ENCODE measurements at places on chromosomes 12 and 14.

- no peak for DNase-seq
Observed at GRCh38 chr14:21072781-21073339, 2.8 kb downstream of the ARHGEF40 start.

DNA sequence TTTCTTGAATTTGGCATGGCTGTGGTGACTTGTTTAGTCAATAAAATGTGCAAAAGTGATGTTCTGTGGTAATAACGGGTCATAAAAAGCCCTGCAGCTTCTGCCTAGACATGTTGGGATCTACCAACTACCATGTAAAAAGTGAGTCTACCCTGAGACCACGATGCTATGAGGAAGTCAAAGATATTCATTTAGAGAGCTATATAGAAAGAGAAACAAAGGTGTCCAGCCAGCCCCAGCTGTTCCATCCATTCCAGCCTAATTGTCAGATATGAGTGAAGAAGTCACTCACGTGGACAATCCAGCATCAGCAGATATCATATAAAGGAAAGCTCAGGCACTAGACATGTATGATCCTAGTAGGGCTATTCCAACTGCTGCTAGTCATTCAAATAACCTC lies 117.2 kb upstream of the SSTR1 start:
- DNase-seq = no peak

DNA sequence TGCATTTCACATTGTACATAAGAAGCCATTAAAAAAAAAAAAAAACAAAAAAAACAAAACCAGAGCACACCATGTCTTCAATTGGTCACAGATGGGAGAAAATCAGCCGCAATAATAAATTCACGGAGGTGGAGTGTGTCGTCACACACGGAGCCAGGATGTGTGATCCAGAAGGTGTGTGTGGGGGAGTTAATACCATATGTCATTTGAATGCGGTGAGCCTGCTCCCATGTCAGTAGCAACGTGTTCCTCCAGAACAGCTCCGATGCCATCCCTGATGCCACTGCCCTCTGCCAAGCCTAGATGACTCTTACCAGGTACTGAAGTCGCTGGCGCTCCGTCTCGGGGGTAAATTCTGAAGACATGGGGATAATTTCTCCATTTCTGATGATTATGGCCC lies 197.8 kb downstream of the PPM1H start:
- DNase-seq = no peak

DNA sequence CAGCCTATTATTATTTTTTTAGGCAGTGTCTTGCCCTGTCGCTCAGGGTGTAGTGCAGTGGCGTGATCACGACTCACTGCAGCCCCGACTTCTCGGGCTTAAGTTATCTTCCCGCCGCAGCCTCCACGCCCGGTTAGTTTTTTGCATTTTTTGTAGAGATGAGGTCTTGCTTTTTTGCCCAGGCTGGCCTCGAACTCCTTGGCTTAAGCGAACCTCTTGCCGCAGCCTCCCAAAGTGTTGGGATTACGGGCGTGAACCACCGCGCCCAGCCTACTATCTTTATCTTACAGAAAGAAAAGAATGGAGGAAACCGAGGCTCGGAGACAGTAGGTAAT lies 507 bp upstream of the PTPN11 start:
- DNase-seq = no peak

DNA sequence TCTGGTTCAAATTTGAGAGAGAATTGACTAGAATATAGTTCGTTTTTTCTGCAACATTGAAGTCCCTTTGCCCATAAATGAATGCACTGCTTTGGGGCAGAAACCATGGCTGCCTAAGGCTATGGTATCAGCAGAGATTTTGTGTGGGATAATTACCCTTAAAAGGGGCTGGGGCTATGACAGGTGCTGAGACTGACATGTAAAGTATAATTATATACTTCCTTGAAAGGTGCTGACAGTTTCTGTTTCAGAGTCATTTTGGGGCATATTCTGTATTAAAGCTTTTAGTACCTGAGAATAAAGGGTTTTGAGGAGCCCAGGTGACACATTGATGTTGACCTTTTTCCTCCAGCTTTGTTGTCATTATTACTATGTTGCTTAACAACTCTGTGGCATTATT lies 150.3 kb upstream of the PTPRQ start:
- no peak for DNase-seq

DNA sequence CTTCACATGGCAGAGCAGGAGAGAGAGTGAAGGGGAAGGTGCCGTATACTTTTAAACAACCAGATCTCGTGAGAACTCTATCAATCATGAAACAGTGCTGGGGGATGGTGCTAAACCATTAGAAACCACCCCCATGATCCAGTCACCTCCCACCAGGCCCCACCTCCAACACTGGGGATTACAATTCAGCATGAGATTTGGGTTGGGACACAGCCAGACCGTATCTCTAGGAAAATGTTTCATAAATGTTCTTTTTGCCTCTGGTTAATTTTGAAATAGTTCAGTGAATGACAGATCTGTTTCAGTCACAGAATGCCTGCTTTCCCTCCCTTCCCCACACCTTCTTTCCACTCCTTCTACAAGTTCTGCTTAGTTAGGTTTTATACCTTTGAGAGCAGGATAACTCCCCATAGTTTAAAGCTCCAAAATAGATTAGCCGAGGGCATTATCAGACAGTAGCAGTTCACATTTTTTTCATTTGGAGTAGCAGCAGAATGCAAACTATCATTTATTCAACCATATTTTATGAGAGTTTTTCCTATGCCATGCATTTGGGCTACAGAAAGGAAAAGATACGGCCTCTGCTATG lies 27.1 kb downstream of the PELI2 start:
- DNase-seq = no peak

DNA sequence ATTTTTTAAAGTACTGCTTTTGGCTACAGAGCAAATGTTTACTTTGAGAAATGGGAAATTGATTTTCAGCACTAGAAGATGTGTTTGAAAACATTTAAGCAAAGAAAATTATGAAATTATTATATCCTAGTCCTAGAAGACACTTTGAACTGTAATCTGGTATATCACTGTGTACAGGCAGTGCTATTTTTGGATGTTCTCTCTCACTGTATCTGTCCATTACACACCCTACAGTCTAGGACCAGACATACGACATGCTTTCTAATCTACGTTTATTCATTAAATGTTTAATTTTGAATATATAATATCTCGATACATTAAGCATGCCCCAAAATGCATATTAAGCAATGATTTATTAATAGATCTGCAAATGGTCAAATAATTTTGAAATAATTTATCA lies 82.5 kb downstream of the ST8SIA1 start:
- DNase-seq = no peak

- DNase-seq = no peak
Observed at GRCh38 chr12:53949631-53950436, 4.9 kb upstream of the HOXC12 start.

- peak; percentile 19 for DNase-seq
Observed at GRCh38 chr14:88005050-88005481, at the start of gene GPR65. TSS of gene GPR65 (plus strand) at chr14:88005135. CDS start at chr14:88010848, 5,713 bp downstream.

DNA sequence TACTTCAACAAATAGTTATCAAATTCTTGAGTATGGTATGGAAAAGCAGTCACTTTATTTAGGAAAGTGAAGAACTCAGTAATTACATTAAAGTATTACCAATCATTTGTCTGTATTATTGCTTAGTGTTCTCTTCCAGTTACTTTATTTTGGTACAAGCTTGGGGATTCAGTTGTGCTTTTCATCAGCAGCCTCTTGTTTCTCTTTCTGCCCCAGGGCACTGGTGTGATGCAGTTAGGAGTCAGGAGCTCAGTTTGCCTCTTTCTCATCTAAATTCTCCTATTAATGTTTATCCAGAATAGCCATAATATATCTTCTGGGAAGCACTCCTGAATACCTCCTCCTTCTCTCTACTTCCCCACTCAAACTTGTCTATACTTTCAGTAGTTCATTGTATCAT lies 25.7 kb downstream of the PMCH start:
- no peak for DNase-seq

- no peak for DNase-seq
Observed at GRCh38 chr14:38490273-38490672, 234.4 kb upstream of the CLEC14A start.

DNA sequence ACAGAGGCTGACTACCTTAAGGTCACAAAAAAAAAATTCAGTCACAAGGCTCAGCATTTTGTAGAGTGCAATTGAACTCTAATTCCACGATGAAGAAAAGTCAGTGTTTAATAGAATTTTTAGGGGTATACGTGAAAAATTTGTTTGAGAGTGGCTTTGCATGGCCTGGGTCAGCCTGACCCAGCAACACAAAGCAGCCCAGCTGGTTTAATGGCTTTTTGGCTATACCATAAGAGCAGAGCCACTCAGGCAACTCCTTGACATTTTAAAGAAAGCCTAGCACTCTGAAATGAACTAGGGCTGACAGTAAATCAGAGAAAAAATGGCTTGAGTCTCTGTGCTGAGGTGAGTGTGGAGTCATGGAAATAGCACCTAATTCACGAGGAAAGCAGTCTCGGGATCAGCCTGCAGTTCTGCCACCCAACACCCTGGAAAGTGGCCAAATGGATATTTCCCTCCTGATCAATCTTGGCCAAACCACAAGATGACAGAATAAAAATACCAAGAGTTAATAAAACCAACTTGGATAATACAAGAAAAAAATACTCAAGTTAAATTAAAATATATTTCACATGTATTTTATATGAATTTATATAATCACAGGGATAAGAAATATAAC lies 59.5 kb downstream of the GALNT4 start:
- DNase-seq = no peak

DNA sequence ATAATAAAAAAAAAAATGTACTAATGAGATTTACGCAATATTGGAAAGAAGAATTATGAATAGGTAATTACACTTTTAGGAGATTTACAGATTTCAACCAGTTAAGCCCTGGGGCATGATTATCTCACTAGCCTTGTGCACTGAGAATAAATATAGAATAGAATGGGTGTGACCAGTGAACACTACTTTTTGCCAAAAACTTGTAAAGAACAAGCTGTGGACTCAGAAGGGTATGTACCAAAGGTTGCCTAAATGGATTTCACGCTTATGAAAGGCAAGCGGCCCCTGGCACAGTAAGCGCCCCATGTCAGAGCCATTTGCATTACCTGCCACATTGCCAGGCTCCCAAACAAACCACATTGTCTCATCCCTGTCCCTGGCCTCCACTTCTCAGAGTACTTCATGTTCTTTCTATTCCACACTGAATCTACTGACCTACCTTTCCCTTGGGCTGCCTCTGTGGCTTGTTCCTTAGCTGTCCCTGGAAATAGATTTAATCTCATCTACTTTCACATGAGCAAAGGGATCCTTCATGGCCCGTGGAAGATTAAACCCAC lies 170.6 kb upstream of the DIO2 start:
- DNase-seq = no peak

DNA sequence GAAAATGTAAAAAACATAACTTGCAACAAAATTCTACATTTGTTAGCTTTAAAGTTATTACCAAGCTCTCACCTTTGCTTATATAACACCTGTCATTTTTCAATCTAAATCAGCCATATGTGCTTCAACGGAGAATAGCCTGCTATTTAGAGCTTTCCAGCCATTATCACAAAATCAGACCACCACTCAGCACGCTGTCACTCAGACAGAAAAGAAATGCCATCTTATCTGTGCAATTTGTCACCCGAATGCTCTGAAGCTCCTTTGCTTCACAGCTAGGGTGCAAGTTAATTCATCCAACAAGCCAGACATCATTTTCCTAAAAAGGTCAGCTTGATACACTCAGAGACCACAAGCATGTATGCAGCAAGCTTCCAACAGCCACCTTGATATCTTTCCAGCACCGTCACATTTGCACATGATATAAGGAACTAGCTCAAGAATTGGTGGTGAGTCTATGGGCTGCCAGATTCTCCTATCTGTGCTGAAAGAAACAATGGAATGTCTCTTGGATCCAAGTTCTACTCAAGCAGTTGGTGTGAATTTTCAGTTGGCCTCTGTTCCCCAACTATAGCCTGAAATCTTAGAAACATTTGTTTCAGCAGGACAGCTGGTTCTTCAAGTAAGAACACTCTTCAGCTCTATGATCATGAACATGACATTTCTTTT lies 20.0 kb upstream of the IFNG-AS1 start:
- DNase-seq = no peak

- DNase-seq = no peak
Observed at GRCh38 chr12:26121323-26122060, 3.3 kb downstream of the BHLHE41 start.

DNA sequence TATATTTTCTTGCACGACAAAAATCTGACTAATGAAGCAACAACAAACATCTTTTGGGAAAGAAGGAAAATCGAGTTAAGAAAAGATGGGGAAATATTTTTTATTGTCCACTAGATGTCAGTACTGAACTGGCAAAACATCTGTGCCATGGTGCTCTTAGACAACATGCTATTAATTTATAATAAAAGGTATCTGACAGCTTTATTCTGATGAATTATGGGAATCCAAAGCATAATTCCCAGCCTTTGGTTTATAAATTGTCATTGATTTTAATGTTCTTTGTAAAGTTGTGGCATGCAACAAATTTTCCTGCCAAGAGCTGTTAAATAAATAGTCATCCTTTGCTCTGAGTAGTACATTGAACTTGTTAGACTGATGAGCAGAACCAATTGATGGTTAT lies 231.2 kb downstream of the ETNK1 start:
- DNase-seq = no peak

DNA sequence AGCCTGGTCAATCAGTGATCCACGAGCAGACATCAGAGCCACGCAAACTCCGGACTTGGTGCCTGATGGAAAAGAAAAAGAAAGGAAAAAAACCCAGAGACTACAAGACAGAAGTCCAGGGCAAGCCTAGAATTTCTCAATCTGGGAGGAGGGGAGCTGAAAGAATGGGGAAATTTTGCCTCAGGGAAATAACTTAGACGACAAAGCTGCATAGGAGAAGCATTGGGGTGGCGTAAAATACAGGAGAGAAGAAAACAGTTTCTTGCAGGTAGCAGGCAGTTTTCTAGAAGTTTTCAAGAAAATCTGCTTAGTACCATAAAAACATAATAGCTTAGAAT lies 2.6 kb upstream of the SLC11A2 start:
- no peak for DNase-seq

DNA sequence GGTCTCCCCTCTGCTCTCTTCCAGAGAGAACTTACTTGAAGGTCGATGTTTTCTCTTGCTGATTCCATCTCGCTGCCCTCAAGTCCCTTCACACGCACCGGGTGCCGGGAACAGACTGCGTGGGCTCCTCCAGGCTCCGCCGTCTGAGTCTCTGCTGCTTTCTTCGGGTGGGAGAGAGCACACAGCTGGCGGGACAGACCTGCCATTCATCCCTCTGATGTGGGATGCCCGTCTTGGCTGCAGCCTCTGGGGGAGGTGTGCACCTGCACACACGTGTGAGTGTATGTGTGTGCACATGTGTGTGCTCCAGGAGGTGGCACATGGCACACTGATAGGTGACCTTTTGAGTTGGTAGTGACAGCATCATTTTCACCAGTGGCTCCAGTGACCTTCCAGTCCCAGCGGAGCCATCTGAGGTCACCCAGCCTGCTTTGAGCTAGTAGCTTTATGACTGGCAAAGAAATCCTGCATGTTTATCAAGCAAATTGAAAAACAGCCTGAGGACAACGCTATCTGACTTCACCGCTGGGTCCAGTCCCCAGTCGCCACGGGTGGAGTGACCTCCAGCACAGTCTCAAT lies at the start of gene NINJ2:
Gene NINJ2, minus strand, starts transcription at position 153 of the 579 bp plus-strand sequence. Its CDS starts 85 bp downstream, at position 68.
- DNase-seq = no peak

- no peak for DNase-seq
Observed at GRCh38 chr12:119202544-119202943, 23.8 kb downstream of the HSPB8 start.

GRCh38 chr12:131959641-131960589 lies 10.2 kb downstream of the EP400 start:
- no peak for DNase-seq
